ENCODE measurements at places on chromosomes 4 and X.
A peak's percentile ranks its signal among the peaks of the same experiment; 100 is the strongest.

DNA sequence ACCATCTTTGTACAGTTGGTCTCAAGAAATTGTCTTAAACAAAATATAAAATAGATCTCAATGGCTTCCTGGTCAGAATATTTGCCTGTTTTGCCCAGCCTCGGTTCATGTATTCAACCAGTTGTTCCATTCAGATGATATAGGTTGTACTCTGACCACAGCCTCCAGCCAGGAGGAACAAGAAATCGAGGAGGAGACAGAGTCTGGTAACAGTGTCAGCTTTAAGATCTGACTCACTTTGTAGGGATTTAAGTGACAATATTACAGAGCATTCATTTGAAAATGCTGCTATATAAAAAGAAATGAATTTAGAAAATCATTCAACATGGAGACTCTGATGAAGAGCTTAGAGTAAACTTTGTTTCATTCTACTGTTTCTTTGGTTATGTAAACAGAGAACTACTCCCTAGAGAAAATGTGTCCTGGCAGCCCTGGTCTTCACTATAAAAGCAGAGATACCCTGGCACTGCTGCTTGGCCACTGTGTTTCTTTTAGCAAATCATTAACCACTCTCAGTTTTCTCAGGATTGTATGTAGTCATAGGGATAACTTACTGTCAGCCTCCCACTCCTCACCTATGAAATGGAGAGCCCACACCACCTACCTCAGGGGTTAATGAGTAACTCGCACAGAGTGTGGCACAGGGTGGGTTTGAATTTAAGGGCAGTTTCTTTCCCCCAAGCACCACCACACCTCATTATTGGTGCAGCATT is 53.5 kb downstream of the PAGE2 start:
- DNase-seq = peak; percentile 15

DNA sequence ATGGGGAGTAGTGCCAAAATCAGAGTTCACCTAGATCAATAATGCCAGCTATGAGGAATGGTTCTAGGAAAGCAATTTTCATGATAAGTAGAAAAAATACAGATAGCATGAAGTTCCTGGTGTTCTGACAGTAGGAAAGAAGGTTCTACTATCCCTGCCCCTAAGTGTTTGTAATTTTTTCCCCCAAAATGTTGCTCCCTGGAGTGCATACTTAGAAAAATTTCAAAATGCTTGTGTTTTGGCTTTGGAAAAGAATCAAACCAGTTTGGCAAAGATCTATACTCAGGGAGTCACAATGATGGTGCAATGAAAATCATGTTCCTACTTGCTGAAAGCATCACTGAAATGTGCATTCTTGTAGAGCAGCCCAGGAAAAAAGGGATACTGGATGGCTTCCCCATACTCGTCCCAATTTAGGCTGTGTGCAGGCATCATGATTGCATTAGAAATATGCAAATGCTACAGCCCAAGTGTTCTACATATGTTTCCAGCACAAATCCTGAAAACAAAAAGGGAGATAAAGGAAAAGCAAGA is 74.7 kb downstream of the LPAR4 start:
- no peak for DNase-seq

GRCh38 chr4:1795299-1796195 is 2.5 kb downstream of the FGFR3 start:
- peak; percentile 60 for DNase-seq

GRCh38 chr4:84691170-84691691 is 108.3 kb downstream of the CDS1 start:
- DNase-seq = no peak

DNA sequence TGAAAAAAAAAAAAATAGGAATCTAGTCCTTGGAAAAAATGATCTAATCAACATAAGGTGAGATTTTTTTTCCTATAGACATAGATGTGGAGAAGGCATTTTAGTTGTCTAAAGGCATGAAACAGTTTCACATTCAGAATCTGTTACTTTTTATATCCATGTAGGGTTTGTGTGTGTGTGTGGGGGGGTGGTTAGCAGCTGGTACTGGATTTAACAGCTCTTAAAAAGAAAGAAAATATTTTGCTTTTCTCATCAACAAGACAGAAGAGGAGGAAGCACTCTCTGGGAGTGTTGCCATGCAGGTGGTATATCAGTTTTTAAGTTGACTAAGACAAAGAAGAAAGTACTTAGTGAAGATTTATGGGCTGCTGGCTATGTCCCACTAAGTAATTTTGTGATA is 122.3 kb downstream of the VCX3B start:
- no peak for DNase-seq

DNA sequence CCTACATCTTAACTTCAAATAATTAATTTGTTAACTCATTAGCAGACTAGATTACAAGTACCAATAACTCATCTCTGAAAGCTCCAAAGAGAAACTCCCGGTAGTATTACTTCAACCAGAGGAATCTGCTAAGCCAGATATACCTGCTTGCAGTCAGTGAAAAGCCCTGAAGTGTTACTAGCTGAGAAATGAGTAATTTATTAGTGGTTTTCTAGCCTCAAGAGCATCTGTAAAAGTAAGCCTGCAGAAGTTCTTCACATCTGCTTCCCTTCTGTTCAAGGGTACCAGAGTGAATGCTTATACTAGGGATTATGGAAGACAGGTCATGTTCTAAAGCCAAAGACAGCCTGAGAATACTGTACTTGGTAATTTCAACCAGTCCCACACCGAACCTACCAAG is 34.7 kb downstream of the IRS4 start:
- no peak for DNase-seq

DNA sequence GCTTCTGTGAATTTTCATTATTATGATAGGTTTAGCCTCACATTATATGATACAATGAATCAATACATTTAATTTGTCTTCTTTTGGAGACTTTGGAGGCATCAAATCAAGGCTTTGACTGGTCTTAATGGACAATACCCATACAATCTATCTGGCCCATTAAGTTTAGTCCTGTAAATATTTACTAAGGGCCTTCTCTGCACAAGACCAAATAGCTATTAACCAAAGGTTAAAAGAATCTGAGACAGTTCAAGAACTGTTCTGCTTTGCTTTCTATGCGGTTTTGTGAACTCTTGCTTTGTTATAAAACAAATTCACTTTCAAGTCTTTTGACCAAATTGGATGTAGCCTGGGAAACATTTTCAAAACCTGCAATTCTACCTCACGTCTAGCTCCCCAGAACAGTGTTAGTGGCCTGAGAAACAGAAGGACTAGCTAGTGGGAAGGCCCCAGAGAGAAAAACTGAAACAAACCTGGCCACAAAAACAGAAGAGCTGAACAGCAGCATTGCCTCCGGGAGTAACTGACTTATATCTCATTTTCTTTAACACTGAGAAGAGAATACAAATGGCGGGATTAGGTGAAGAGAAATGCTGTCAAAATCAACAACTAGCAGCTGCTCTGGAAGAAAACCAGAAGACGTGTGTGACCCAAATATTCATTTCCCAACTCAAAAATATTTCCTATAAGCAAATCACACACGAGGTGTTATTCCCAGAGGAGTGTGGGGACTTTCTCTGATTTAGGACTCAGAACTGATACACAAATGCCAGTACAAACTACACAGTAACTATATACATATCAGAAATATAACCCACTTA is 548 bp downstream of the TLR1 start:
- no peak for DNase-seq

GRCh38 chrX:112677167-112677566 is 2.6 kb downstream of the LHFPL1 start:
- no peak for DNase-seq

GRCh38 chrX:154458116-154458953 is at the start of gene PLXNA3:
PLXNA3 (plus strand) TSS chrX:154458281; CDS start chrX:154460184, 1,903 bp downstream.
- peak; percentile 62 for DNase-seq

DNA sequence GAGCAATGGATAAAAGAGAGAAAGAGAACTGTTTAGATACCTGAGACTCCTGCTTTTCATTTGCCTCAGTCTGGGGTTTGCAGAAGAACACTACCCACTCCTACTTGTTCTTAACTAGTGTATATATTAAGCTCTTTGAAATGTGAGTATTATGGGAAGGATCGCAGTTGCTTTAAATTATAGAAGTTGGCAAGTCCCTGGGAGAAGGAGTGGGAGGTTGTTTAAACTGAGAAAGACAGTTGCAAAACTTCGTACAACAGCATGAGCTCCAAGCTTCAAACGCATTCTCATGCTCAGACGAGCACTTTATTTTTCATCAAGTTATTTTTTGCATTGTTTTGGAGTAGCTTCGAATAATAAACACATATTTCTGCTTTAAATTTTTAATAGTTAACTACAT is 88.1 kb upstream of the C1QTNF7 start:
- DNase-seq = no peak

GRCh38 chrX:119041175-119041574 is 31.6 kb upstream of the CT47C1 start:
- peak; percentile 74 for DNase-seq

GRCh38 chr4:142406499-142406835 is 439.6 kb downstream of the INPP4B start:
- DNase-seq = no peak

- DNase-seq = peak; percentile 49
Observed at GRCh38 chrX:46913667-46914066, 1.4 kb downstream of the JADE3 start.

- no peak for DNase-seq
Observed at GRCh38 chr4:156966836-156967235, 4.8 kb downstream of the PDGFC start.

- DNase-seq = peak; percentile 50
Observed at GRCh38 chrX:103063191-103063845, 653 bp downstream of the BEX1 start.

- no peak for DNase-seq
Observed at GRCh38 chr4:173370130-173370476, 651 bp upstream of the SAP30 start.

DNA sequence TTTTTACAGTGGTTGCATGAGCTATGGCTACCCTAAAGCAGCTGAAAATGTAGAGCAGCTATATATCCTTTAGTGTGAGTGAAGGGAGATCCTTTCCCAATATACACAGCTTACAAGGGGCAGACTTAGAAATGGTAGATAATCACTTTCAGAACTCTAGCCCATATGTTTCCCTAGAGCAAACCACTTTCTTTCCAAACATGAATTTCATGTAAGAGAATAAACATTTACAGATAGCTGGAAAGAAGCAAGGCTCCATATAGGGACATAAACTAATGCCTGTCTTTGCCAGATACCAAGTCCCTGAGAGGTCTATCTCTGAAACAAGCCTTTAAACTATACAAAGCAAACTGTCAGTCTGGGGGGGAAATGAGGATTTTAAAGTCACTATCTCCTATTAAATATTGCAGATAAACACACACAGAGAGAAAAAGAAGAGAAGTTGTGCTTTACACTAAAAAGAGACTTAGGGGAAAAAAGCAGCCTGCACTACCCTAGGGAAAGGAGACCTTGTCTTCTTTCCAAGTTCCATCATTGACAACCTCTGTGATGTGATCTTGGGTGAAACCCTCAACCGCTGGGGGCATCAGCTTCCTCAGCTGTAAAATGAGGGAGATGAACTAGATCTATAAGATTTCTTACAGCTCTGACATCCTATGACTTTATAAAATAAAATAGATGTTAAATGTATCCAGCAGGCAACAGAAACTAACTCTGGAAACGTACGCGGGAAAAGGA is 73.6 kb downstream of the TMEM156 start:
- DNase-seq = no peak

GRCh38 chr4:122017296-122017695 is 65.4 kb upstream of the TRPC3 start:
- no peak for DNase-seq

- no peak for DNase-seq
Observed at GRCh38 chrX:47608130-47608810, 11.4 kb downstream of the SYN1 start.

- DNase-seq = no peak
Observed at GRCh38 chr4:38982361-38983095, 49.7 kb downstream of the TMEM156 start.

GRCh38 chrX:53223955-53224859 is 800 bp downstream of the KDM5C start:
- no peak for DNase-seq

DNA sequence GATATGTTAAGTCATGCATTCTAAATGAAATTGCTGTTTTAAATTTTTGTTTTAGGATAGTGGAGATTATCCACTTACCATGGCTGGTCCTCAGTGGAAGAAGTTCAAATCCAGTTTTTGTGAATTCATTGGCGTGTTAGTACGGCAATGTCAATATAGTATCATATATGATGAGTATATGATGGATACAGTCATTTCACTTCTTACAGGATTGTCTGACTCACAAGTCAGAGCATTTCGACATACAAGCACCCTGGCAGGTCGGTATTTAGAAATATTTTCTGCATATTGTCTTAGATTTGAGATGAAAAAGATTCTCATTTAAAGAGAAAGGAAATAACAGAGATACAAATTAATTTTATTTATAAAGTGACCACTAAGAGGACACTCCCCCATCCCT is 83.6 kb downstream of the STAG2 start:
- DNase-seq = no peak

DNA sequence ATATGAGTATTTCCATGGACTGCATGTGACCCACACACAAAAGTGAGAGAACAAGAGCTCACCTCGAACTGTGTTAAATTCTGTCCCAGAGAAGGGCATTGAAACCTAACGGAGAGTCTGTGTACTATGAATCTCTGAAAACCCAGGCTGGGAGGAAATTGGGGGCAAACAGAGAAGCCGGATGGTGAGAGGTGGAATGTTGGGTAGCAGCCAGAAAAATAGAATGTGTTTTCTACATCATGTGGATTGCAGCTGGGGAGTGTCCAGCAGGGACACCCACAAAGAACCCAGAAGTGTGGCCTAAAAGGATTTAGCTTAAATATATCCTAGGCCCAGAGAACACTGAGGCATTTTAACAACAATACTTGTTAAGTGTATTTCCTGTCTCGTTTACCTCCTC is 38.6 kb downstream of the MND1 start:
- no peak for DNase-seq

- DNase-seq = peak; percentile 65
Observed at GRCh38 chrX:24081661-24082154, 27.0 kb downstream of the EIF2S3 start.

- DNase-seq = no peak
Observed at GRCh38 chrX:16177260-16177659, 10.0 kb downstream of the MAGEB17 start.

DNA sequence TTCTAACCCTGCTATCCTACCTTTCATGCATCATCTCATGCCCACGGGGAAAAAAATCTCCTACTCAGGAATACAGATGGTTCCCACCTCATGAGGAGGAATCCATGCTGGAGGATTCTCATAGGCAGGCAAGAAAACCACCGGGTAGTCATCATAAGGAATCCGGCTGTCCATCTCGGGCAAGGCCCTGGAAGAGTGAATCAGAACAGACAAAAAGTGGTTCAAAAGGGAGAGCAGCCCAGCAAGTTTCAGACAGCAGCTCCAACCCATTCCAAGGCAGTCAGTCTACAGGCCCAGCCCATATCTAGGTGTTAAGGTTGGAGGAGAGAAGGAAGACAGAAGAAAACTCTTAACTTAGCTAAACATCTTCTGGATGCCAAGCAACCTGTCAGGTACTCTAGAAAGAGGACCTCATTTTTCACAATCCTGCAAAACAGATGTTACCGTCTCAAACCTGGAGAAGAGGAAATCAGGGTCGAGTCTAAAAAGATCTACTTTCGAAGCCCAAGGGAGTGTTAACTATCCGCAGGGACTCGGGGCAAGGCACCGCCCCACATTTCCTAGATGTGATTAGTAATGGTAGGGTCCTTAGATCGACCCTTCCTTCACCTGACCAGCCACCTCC is 447 bp downstream of the PDZD11 start:
- DNase-seq = no peak

GRCh38 chr4:25904748-25905082 is 9.3 kb upstream of the SMIM20 start:
- no peak for DNase-seq

GRCh38 chr4:48904101-48904500 is 2.5 kb downstream of the OCIAD2 start:
- no peak for DNase-seq

GRCh38 chr4:187370918-187371317 is 624.7 kb upstream of the ZFP42 start:
- no peak for DNase-seq

GRCh38 chr4:152246659-152247058 is 289.2 kb downstream of the FBXW7 start:
- no peak for DNase-seq
